ENCODE measurements at places on chromosomes 5 and 9.

DNA sequence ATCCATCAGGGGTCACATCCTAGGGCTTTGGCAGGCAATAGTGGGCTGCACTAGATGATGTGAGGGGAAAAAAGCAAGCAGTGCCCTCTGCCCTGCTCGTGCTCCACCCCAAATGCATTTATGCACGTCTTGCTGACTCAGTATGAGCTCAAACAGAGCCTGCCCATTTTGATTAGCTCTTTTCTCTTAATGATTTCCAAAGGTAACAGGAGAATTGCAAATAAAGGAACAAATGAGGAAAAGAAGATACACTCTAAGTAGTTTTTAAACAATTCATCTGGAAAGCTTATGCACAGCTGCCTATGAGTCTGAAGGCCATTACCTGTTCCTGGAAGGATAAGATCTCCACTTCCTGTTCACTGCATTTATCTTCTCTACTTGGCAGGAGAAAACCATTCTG, 364.2 kb downstream of the TMEM232 start:
- no peak for DNase-seq

- DNase-seq, result no peak
Observed at GRCh38 chr5:76720988-76721569, 5.2 kb downstream of the F2R start.

DNA sequence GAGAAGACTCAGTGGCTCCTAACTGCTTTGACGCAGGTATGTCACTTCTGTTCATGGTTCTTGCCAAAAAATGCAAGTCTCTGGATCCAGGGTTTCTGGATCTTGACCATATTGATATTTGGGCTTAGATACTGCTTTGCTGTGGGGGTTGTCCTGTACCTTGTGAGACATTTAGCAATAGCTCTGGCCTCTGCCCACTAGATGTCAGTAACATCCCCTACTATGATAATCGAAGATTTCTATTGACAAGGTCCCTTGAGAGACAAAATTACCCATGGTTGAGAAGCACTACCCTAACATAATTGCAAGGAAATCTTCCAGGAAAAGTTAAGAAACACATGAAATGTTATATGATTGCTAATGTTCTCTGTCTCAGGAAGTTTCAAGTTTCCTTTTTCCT, 285.4 kb downstream of the TMEM232 start:
- DNase-seq, result no peak

- DNase-seq, result no peak
Observed at GRCh38 chr9:463455-464171, 248.9 kb downstream of the DOCK8 start.

GRCh38 chr5:122390154-122390553, 78.1 kb downstream of the SNCAIP start:
- DNase-seq, result no peak

DNA sequence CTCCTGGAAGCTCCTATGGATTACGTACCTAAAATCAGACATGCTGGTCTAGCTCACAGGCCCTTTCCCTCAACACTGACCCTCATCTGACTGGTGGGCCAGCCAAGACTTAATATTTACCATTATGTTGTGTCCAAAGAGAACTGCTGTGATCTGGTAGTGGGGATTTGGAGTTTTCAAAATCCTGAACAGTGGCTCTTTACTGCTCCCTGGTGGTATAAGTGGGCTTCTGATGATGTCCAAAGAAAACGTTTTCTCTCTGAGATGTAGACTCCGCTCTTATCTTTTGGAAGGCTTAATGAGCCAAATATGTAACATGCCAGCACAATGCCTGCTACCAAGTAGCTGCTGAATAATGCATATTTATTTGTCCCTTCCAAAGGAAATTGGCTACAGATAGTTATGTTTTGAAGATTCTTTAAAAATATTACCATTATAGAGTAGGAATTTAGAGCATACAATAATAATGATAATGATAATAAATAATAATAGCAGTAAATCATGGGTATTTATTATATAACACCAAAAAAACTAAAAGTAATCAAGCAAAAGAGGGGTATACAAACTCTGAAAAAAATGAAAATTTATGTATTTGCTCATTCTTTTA, 406.6 kb upstream of the TNC start:
- DNase-seq, result no peak

DNA sequence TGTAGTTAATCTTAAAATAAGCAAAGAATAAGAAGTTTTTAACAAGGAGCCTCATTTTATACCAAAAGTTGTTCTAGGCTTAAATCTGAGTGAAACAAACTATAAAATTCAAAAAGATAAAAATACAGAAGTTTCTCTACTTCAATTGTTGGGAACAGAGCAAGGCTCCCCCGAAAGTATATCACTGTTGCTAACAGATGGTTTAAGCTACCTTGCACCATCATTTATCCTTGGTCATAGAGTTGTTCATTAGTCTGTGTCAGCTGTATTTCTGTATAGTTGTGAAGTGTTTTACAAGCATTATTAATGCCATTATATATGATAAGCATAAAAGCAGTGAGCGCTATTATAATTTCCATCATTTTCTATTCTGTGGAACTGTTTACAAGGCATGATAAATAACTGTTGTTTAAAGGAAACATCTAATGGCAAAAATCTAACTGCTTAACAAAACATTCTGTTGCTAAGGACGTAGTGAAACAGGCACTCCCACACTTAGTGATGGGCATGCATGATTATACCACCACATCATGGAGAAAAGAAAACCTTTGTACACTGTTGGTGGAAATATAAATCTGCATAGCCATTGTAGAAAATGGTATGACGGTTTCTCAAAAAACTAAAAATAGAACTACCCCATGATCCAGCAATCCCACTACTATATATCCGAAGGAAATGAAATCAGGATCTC, 23.3 kb upstream of the ACO1 start:
- no peak for DNase-seq

GRCh38 chr5:58041884-58042283, 418.0 kb downstream of the PLK2 start:
- DNase-seq, result no peak

- no peak for DNase-seq
Observed at GRCh38 chr9:6029604-6030274, 14.3 kb upstream of the RANBP6 start.

- DNase-seq, result no peak
Observed at GRCh38 chr5:41151564-41151963, 61.8 kb downstream of the C6 start.

Data from stimulated activated CD4-positive, alpha-beta T cell treated with anti-CD3 and anti-CD28 coated beads, Interleukin-1b, Interleukin-23, amount 100 ng/mL, for 48 hours (primary cell).